ENCODE measurements at places on chromosomes 16 and 17.

GRCh38 chr16:27404163-27404823 lies 2.3 kb downstream of the IL21R start:
- no peak for DNase-seq

DNA sequence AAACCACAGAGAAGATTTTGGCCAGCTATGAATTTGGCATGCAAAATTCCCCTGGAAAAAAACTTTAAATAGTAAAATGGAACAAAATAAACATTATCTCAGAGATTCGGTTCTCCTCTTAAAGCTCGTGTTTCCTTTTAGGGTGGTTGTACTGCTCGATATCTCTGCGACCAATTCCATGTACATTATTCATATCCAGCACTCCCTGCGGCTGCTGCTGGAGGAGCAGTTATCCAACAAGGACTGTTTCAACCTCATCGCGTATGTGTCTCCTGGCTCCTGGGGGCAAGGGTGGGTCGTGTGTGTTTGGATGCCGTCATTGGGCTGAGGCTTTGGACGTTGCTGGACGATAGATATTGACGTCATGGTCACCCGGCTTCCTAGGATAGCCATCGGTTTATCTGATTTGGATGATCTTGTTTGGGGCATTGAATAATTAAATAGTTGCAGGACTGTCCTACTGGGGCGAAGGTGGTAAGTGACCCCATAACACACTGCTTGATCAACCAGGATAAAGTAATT lies 33.8 kb downstream of the VWA3A start:
- DNase-seq: no peak

DNA sequence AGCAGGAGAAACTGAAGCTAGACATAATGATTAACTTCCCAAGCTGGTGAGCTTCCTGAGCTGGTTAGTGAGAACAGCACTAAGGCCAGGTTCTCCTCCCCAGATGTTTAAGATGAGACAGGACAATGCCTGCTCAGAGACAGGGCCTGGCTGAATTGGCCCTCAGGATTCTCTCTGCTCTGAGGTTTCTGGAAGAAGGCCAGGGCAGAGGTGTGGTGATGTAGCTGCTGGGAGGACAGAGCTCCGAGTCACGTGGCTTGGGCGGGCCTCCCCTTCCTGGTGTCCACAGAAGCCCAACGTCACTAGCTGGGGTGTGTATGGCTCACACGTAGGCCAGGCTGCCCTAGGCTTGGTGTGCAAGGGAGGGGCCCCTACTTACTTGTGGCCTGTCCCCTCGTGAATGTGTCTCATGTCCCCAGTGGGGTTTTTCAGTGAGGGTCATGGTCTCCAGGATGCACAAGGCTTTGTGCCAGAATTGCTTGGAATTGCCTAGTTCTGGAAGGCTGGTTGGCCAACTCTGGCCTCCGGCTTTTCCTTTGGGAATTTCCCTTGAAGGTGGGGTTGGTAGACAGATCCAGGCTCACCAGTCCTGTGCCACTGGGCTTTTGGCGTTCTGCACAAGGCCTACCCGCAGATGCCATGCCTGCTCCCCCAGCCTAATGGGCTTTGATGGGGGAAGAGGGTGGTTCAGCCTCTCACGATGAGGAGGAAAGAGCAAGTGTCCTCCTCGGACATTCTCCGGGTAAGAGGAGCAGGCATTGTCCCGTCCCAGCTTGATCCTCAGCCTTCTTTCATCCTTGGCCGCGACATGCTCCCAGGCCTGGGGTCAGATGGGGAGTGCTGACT lies 3.4 kb downstream of the NOD2 start:
- no peak for DNase-seq

GRCh38 chr17:65786479-65786878 lies 225.0 kb upstream of the AXIN2 start:
- no peak for DNase-seq

DNA sequence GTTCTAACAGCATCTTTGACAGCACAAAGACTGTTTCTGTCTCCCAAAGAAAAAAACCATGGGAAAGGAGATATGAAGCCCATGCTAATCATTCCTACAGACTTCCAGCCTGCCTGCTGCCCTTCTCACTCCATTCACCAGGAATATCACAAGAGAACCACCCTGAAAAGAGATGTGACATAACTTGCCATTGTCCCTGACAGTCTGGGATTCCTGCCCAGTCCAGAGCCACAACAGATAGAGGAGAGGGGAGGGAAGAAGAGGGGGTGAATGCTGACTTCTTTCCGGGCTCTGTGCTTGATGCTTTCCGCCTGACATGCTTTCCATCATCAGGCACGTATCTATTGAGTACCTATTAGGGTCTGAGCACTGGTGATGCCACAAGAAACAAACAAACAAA lies 31.6 kb upstream of the ASIC2 start:
- no peak for DNase-seq

DNA sequence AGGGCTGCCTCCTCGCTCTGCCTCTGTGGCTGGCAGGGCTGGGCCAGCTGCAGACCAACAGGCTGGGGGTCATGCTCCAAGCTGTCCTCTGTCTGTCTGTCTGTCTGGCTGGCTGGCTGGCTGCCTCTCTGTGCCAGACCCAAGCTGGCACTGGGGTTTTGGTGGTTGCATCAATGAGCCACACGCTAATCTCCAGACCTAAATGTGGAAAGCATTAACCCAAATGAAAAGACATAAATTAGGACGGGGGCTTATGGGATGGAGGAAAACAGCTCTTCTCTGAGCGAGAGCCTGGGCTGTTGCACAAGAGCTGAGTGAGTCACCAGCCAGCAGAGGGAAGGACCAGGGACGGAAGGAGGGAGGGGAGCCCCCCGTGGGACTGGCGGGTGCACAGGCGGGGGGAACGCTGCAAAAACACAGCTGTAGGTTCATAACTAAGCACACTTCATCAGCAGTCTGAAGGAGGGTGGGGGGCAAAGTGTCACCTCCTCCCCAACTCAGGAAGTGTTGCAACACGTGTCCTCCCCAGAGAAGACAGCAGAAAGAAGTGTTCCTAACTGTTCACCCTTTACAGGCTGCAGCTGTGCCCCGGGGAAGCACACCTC lies 83.4 kb downstream of the GAS7 start:
- no peak for DNase-seq

DNA sequence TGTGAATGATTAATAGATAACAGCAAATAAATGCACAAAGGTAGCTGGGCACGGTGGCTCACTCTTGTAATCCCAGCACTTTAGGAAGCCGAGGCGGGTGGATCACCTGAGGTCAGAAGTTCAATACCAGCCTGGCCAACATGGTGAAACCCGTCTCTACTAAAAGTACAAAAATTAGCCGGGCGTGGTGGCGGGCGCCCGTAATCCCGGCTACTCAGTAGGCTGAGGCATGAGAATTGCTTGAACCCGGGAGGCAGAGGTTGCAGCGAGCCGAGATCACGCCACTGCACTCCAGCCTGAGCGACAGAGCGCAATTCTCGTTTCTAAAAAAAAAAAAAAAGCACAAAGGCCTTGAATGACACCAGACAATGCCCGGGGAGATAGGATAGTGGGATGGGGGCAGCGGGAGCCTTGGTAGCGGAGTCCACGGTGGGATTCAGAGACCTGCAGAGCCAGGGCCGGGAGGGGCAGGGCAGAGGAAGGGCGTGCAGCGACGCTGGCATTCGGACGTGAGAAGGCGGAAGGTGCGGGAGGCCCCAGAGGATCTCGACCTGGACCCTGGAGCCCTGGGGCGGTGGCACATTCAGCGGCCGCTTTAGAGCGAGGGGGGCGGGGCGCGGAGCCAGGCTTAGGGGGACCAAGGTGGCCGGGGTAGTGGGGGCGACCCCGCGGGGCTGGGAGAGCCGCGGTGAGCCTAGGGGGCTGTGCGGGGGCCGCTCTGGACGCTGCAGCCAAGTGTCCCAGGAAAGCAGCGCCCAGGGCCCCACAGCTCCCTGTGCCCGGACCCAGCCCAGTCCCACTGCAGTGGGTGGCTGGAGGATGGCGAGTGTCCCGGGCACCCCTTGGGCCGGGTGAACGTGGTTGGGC lies 999 bp upstream of the FLYWCH2 start:
- peak; percentile 57 for DNase-seq

- no peak for DNase-seq
Observed at GRCh38 chr17:28908640-28909167, 5.8 kb upstream of the DHRS13 start.

Data from NCI-H345 (cell line).